Stimulated activated CD8-positive, alpha-beta memory T cell treated with anti-CD3 and anti-CD28 coated beads, Interleukin-7, amount 100 ng/mL, for 4 hours (primary cell): ENCODE measurements at places on chromosomes 7 and 10.

GRCh38 chr7:150408393-150409299, 29.5 kb downstream of the ZNF775 start:
- DNase-seq = no peak

- no peak for DNase-seq
Observed at GRCh38 chr10:10872035-10872673, 145.5 kb upstream of the CELF2 start.

GRCh38 chr10:55160655-55161283, 359.7 kb upstream of the PCDH15 start:
- no peak for DNase-seq

DNA sequence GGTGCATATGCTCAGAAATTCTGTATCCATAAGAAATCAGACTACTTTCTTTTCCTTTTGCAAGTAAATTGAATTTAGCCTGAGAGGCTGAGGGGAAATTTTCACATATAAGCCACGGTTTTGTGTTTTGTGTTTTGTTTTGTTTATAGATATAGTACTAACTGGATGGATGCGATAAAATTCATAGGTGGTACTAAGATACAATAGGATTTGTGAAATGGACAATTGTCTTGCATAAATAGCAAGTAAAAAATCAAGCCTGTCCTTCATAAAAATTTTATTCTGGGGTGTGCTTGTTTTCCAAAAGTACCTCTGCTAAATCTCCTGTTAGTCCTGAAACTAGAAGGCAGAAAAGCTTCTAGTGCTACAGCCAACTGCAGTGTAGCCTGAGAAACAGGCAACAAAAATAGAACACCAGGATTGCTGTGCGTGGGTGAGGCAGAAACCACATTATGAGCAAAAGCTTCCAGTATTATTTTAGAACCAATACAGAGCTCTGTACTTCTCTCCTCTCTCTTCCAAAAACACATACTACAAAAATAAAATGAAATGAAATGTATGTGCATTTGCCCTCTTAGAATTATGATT, 634 bp upstream of the HDAC9 start:
- DNase-seq = no peak

DNA sequence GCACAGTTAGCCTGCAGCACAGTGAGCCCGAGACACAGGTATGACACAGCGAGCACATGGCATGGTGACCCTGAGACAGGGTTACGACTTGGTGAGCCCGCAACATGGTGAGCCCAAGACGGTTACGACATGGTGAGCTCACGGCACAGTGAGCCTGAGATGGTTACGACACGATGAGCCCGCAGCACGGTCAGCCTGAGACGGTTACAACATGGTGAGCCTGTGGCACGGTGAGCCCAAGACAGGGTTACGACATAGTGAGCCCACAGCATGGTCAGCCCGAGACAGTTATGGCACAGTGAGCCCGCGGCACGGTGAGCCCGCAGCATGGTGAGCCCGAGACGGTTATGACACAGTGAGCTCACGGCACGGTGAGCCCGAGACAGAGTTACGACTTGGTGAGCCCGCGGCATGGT, 156.1 kb downstream of the MAD1L1 start:
- DNase-seq = no peak

- no peak for DNase-seq
Observed at GRCh38 chr7:105141068-105141467, 127.1 kb downstream of the KMT2E start.

DNA sequence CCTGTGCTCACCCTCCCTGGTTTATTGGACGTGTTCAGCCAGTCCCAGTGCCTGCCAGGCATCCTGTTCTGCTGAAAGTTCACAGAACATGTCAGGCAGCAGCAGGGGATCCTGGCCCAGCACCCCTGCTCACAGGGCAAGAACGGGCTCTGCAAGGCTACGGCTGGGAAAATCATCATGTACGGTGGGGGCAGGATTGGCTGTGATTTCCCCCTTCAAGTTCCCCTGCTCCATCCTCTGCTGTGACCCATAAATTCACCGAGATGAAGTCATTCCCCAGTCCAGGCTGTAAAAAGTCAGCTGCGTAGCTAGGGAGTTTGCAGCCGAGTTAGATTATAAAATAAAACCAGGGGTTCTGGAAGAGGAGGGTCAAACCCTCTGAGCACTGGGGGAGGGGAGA, 484.1 kb upstream of the ZMIZ1 start:
- DNase-seq = no peak

DNA sequence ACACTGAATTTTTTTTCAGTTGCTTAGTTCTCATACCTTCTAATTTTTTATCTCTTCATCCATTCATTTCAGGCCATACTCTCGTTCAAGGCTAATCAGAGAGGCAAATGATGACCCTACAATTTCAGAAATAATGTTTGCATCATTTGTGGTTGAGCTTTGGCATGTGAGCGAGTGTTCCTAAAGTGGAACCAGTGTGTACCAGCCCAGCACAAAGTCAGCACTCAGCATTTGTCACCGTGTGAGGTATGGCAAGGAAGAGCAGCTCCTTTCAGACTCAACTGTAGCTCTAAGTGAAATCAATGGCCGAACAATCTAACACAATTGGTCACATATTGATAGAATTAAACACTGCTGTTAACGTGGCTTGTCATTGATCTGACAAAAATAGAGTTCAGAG, 154.6 kb downstream of the POU6F2 start:
- DNase-seq = no peak

DNA sequence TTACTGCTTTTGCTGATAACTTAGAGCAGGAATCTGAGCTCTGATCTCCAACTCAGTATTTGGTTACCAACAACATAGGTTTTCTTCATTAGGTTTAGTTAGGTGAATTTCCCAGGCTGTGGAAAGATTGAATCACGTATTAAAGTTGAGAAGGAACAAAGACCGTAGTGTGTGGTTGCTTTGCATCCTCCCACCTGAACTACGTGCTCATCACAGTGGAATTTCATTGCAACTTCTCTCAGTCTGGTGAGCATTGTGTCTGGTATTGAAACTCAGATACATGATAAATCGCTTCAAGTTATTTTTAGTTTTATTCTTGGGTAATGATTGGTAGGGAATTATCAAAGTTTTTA, 139.4 kb upstream of the AKR1E2 start:
- no peak for DNase-seq

DNA sequence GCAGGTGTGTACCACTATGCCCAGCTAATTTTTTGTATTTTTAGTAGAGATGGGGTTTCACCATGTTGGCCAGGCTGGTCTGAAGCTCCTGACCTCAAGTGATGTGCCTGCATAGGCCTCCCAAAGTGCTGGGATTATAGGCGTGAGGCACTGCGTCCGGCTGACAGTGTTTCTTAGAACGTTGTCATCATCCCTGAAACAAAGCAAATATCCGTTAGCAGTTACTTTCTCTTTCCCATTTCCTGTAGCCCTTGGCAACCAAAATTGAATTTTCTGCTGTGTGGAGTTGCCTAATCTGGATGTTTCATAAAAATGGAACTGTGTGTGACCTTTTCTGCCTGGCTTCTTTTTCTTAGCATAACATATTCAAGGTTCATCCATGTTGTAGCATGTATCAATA, 22.4 kb downstream of the ZNF33A start:
- no peak for DNase-seq

GRCh38 chr7:75815418-75816064, 1.9 kb upstream of the CCL24 start:
- DNase-seq = no peak

DNA sequence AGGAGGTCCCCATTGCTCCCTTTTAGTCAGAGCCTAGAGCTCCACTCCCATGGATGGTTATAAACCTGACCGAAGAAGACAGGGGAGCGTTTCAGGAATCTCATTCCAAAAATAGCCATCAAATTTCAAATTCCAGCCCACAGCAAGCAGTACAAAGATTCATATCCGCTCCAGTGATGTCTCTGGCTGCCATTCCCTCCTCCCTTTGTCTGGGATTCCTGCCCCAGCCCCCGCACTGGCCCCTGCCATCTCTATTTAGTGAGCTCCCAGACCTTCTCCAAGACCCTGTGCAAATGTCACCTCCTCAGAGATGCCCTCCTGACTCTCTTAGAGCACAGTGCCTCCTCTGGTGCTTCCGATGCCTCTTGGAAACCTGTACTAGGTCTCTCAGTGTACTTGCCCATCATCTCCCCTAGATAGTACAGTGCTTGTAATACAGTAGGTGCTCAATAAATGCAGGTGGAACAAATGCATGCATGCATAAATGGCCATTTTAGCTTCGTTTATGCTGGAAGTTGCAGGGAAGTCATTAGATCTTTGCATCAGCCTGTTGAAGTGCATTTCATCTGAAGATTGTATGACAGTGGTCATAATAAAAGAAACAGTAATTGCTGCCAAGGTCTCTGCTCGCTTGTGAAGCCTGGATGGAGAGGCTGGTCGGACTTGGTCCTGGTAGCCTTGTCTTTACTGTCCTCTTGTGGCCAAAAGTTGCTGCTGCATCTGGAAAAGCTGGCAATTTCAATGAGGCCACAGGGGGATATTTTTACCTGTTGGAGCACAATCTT, 32.0 kb upstream of the HABP2 start:
- no peak for DNase-seq

GRCh38 chr7:154832557-154833138, 170.3 kb downstream of the PAXIP1 start:
- DNase-seq = no peak

- DNase-seq = no peak
Observed at GRCh38 chr10:8513155-8514147, 459.0 kb downstream of the GATA3 start.
